Cardiac septum (tissue), 1 donor: ENCODE measurements at places on chromosomes 11 and 22.

- no peak for DNase-seq
Measured at GRCh38 chr11:44833877-44834452, 107.2 kb downstream of the TSPAN18 start.

DNA sequence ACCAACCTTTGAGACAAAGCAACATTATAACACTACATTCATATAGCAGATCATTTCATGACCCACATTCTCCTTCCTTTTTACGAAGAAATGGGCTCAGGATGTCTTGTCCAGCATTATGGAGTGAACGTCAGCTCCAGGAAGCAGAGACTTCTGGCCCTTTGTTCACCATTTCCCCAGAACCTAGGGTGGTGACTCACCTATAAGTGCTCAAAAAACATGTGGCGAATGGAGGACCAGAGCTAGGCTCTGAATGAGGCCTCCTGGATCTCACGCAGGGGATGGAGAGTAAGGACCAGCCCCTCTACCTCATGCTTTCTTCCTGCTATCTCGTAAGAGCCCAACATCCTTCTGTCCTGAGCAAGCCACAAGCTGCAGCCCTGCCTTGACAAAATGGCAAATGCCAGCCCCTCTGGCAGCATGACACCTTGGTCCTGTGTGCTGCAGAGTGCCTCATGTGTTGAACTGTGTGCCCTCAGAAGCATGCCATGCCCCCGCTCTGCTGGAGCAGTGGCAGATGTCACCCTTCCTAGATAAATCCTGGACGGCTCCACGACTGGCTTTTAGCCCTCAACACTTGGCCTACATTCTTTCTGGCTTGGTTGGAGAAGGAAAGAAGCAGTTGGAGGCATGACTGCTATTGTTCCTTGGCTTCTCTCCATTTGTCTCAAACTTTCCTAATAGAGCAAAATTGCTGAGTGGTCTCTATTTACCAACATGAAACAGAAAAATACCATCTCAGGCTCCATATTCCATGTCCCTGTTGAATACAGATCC lies 6.5 kb upstream of the ST3GAL4 start:
- DNase-seq = peak; percentile 79

- peak; percentile 41 for DNase-seq
Measured at GRCh38 chr22:23386822-23387580, 193.1 kb downstream of the IGLL1 start.

DNA sequence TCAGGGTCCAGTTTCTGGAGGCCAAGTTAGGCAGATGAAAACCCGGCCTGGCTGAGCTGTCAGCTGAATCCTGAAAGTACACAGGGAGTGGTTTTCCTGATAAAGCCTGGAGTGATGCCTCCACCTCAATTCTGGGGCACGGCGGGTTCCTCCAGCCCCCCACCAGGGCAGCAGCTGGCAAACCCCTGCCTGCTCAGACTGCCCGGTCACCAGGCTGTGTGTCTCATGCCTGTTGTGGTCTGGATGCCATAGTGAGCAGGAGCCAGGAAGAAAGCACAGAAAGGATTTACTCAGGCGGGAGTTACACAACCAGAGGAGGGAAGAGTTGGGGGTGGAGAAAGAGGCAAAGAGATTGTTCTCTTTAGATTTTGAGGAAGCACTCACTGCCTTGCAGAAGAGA lies 119.9 kb upstream of the RASSF10 start:
- DNase-seq = no peak

DNA sequence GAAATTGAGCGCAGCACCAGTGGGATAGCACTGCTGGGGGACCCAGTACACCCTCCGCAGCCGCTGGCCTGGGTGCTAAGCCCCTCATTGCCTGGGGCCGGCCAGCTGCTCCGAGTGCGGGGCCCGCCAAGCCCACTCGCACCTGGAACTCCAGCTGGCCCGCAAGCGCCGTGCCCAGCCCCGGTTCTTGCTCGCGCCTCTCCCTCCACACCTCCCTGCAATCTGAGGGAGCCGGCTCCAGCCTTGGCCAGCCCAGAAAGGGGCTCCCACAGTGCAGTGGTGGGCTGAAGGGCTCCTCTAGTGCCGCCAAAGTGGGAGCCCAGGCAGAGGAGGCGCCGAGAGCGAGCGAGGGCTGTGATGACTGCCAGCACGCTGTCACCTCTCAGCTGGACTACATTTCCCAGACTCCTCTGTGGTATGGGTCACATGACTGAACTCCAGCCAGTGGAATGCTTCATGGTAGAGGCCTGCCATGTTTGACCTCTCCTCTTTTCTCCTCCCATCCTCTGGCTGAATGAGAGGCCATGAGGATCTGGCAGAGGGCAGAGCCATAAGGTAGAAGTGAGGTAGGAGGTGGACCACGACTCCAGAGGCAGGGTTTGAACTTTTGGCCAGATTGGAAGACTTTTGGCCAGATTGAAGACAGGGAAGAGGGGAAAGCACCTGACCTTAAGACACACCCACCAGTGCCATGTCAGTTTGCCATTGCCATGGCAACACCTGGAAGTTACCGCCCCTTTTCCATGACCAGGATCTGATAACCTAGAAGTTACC lies 6.2 kb downstream of the MRGPRD start:
- no peak for DNase-seq

DNA sequence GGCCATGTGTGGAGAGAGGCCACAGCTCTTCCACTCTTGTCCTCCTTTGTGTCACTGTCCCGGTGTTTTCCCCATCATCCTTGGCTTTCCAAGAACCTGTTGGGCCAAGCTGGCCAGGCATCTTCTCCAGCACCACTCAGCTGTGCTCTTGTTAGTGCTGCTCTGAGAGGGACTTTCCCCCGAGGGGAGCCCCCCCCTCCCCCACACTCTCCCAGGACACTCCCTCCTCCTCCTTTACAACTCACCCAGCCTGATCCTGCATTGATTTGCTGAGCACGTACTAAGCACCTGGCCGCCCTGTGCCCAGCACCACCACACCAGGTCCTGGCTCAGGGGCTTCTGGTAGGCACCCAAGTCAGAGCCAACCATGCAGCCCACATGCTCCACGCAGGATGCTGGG lies 13.2 kb downstream of the TP53AIP1 start:
- DNase-seq = no peak

DNA sequence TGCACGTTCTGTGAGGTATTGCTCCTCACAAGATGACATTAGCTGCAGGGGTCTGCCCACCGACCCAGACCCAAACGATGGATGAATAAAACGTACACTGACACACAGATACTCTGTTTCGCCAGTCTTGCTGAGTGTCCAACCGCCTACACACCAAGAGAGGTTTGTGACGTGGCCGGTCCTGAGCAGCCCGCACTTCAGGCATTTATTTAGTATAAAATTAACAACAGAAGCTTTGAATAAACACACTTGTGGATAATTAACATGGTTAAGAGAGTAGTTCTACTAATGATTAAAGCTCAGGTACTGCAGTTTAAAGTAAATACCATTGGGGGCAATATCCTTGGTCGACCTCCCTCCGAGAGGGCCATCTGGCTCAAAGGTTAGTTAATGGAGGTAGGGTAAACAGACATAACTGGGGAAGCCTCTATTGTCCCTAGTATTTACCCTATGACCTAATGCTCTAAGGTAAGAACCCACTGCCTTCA lies 75.7 kb downstream of the CCDC83 start:
- DNase-seq = no peak

DNA sequence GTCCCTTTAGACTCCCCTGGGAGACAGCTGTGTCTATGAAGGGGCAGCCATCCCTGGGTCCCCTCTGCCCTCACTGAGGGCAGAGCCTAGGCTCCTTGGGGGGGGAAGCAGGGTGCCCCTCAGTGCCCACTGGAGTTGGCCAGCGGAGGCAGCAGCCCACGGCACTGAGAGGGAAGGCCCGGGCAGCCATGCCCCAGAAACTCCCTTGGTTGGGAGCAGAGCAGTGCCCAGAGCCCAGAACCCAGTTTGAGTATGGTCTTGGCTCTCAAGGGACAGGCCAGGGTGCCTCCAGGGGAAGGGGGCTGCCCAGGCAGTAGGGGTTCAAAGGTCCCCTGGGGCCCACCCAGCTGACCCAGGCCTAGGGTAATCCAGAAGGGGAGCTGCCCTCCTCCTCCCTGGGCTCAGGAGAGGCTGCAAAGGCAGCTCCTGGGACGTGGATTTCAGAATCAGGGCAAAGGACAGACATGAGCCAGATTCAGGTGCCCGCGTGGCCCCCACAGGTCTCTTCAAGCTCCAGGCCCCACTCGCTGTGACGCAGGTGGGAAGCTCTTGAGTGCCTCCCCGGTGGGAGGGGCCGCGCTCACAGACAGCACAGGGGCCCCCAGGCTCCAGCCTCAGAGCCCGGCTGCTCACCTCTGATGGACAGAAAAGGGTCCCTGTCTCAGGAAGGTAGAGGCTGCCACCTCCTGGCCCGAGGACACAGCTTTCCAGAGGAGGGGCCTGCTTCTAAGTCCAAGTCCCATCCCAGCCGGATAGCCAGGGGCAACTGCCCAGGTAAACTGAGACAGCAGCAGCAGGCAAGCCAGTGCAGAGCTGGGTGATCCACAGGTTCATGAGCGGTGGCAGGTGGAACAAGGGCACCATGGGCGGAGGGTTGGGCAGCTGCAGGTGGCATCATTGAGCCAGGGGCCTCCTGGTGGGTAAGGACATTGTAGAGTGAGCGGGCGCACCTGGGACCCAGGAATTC lies 2.6 kb downstream of the C11orf21 start:
- DNase-seq = peak; percentile 74

- DNase-seq = no peak
Measured at GRCh38 chr11:17382046-17382728, 6.3 kb downstream of the KCNJ11 start.

- no peak for DNase-seq
Measured at GRCh38 chr11:12175694-12176241, 65.4 kb downstream of the MICAL2 start.

GRCh38 chr11:57480409-57481137 lies 20.2 kb downstream of the RTN4RL2 start:
- no peak for DNase-seq

GRCh38 chr11:36622431-36623136 lies 24.5 kb upstream of the RAG2 start:
- no peak for DNase-seq

DNA sequence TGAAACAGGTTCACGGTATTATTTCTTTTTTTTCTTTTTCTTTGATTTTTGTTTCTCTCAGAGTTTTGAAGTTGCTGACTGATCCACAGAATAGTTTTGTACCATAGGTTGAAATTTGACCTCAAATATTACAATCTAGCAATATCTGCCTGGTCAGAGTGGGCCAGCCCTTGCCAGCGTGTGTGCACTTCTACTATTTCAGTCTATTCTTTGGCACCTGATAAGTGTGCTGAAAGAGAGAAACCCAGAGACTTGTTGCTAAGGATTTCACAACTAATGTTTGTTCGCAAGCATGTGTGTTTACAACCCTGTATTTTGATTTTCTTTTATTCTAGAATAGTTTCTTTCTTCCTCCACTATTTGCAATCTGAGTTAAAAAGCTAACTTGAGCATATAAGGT lies 1125.2 kb upstream of the CNTN5 start:
- no peak for DNase-seq

- DNase-seq = no peak
Measured at GRCh38 chr22:21920341-21921183, 32.1 kb downstream of the PPM1F start.

DNA sequence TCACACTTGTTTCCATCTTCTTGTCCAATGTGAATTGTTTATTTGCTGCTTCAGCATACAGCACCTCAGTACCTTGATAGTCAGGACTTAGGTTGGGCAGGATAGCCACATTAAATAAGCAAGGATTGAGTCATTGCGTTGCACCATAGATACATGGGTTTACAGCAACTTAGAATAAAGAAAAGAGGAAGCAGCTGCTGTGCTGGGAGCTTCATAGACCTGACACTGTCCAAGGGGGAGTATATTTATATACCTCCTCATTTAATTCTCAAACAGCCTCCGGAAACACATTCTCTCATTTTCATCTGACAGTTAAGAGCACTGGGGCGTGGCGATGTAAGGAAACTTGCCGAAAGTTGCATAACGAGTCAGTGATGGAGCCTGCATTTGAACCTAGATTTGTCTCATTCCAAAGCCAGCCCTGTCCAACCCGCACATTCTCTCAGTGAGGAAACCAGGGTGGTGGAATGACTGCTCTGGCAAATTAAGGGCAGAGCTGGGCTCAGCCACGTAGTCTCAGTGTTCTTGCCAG lies 42.2 kb downstream of the UBASH3B start:
- DNase-seq = no peak

DNA sequence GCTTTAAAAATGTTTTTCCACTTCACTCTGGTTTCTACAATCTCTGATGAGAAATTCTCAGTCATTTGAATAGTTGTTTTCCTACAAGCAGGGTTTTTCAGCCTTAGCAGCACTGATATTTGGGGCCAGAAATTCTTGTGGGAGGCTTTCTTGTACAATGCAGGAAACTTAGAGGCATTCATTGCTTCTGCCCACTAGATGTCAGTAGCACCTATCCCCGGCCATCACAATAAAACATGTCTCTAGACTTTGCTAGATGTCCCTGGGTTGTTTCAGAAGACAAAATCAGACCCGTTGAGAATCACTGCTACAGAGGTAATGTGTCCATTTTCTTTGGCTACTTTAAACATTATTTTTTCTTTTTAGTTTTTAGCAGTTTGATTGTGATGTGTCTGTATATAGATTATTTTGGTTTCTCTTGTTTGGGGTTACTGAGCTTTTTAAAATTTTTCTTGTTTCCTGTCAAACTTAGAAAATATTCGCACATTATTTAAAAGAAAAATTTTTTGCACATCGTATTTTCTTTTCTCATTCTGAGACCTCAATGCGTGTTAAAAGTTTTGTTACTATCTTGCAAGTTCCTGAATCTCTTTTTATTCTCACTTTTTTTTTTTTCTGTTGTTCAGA lies 60.8 kb upstream of the CCDC179 start:
- no peak for DNase-seq

DNA sequence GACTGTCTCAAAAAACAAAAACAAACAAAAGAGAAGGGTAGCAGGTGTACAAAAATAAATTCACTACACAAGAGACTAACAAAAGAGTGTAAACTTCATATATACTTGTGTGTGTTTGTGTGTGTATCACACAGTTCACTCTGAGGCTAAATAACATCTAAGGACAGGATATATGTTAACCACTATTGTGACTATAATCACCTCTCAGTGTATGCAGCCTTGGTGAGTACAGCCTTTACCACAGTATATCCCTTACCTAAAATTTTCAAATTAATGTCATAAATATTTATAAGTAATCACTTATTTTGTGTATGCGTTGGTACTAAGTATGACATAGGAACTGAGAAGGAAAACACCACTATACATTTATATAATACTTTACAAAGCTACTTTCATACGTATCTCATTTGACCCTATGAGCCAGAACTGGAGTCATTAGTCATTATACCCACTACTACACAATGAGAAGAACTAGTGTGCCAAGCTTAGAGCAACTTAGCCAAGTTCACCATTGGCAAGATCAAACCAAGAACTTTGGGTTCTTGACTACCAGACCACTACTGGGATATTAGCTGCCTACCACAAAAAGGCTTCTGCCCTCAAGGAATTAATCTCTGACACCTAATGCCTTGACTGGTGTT lies 116.7 kb downstream of the SGSM3 start:
- no peak for DNase-seq
